ENCODE measurements at places on chromosomes 12 and 14.
A peak's percentile ranks its signal among the peaks of the same experiment; 100 is the strongest.

- no peak for DNase-seq
Measured at GRCh38 chr14:101861464-101861863, 100.0 kb downstream of the PPP2R5C start.

- DNase-seq, result no peak
Measured at GRCh38 chr12:47858511-47859266, 39.0 kb upstream of the HDAC7 start.

GRCh38 chr14:60309867-60310552 is 61.0 kb downstream of the PPM1A start:
- no peak for DNase-seq

GRCh38 chr12:122192441-122192840 is 9.5 kb downstream of the LRRC43 start:
- DNase-seq, result no peak

DNA sequence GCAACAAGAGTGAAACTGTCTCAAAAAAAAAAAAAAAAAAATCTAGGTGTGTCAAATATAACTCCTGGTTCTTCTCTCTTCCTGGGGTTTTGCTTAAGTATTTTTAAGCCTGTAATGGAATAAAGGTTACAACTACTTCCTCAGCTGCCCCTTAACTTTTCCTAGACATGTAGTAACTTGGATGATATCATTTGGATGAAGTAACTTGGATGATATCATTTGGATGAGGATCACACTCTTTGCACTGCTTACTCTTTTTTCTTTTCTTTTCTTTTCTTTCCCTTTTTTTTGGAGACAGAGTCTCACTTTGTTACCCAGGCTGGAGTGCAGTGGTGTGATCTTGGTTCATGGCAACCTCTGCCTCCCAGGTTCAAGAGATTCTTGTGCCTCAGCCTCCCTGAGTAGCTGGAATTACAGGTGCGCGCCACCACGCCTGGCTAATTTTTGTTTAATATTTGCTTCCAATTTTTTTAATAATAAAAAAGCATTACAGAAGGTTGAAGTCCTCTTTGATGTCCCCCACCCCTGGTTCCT is 775 bp upstream of the FAM186A start:
- no peak for DNase-seq

- peak; percentile 92 for DNase-seq
Measured at GRCh38 chr12:52980650-52981423, 25.4 kb upstream of the EIF4B start.
